ENCODE measurements at places on chromosomes 2 and 18. TPM values are rescaled to one million over a fixed set of nuclear protein-coding genes. Genes with fewer than 3 reads are reported as not detected.

- DNase-seq: no peak
Observed at GRCh38 chr2:212737392-212738172, 199.0 kb upstream of the ERBB4 start.

DNA sequence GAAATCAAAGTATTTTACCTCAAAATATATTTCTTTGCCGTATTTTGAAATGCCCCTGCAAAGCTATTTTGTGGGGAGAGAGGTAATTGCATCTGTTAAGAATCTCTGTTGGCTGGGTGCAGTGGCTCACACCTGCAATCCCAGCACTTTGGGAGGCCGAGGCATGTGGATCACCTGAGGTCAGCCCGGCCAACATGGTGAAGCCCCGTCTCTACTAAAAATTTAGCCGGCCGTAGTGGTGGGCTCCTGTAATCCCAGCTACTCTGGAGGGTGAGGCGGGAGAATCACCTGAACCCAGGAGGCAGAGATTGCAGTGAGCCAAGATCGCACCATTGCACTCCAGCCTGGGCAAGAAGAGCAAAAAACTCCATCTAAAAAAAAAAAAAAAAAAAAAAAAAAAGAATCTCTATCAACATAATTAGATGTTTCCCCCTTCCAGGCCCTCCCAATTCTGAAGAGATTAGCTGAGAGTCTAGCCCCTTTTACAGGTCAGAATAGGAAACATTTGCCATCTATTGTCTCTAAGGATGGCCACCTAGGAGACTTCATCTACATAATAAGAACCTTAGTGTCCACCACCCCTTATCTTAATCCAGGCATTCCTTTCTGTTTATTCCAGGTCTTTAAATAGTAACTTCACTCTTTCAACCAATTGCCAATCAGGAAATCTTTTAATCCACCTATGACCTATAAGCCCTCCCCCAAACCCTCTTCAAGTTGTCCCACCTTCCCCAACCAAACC lies 3.5 kb upstream of the TRAPPC8 start:
- no peak for DNase-seq

CNDP1 gene
- total RNA-seq: 0.05 TPM

DNA sequence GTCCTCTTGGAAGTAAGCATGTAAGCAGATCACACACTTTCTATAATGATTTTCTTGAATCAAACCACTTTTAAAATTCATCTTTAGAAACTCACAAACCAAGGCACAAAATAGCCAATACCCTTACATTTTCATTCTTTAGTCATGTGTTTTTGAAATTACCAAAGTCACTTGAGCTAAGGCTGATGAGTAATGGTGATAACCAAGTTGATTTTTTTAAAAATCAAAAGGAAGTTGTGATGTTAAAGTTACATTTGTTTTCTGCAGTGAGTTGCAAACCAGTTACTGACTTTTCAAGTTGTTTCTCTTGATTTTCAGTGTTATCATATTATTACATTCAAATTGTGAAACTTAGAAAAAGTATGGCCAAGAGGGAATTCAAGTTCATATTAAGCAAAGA lies 21.5 kb upstream of the IL18RAP start:
- DNase-seq: no peak

- no peak for DNase-seq
Observed at GRCh38 chr2:15749460-15750432, 158.1 kb downstream of the DDX1 start.

CELF4 gene
- total RNA-seq: not detected

WDR33 gene
- total RNA-seq: 60.7 TPM

- DNase-seq: no peak
Observed at GRCh38 chr2:11567631-11568031, 33.8 kb downstream of the GREB1 start.

DNA sequence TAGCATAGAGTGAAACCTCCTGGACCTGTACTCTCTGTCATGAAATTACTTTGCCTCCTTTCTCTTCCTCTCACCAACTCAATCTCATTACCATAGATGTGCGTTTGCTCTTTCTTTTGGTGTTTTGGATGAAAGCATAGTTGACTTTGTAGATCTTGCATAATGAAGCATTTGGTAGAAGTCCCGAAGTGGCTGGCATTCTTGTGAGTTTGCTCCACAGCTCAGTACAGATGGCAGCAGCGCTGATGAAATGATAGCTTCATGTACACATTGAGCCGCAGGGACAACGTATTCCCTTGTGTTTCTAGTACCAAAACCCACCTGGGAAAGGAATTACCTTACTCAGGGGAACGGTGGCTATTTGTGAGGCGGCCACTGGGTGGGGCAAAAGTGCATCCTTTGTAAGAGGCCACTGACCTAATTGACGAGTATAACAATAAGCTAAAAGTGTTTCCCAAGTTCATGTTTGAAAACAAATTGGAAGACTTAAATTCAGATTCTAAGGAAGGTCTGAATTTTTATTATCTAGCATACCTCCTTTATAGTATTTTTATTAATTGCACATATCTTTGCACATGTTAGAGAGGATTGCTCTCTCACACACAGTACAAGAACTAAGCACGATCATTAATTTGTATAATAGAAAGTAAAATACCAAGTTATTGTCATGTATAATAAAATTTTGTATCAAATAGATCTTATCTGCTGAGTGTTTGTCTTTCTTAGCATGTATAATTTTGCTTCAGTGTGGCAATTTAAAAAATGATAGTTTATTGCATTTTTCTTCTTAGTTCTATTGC lies 25.4 kb upstream of the CDH7 start:
- DNase-seq: peak; percentile 1

Measured in renal cortical epithelial cell (primary cell).